NCI-H748 treated with DMSO at 0.1 percent for 48 hours (cell line): ENCODE measurements at places on chromosomes 6 and 20.
A peak's percentile ranks its signal among the peaks of the same experiment; 100 is the strongest.

DNA sequence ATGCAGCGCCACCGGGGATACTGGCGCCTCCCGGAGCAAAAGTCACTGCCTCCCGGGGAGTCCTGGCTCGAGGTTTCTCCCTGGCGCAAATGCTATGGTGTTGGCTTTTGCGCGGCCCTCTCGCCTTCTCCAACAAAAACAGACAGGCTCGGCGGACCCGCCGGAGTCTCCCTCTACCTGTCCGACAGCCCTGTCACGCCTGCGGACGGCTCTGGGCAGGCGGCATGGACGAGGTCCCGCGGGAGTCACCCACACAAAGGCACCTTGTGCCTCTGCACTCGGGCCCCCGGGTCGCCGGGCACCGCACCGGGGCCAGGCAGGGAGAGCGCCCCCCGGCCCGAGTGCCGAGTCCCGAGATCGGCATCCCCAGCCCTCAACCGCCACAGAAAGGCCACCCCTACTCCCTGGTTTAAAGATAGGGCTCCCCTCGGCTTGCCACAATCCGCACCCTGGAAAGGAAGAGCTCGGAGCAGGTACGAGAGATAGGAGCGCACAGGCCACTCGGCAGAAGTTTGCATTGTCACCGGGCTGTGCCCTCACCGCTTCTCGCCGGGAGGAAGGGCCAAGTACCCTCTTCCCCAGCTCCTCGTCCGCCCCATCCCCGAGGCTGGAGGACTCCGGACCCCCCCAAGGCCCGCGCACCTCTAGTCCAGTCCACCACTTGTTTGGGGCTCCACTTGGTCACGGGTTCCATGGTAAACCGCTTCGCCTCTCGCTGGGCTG is 903 bp downstream of the CNKSR3 start:
- DNase-seq, result peak; percentile 13

DNA sequence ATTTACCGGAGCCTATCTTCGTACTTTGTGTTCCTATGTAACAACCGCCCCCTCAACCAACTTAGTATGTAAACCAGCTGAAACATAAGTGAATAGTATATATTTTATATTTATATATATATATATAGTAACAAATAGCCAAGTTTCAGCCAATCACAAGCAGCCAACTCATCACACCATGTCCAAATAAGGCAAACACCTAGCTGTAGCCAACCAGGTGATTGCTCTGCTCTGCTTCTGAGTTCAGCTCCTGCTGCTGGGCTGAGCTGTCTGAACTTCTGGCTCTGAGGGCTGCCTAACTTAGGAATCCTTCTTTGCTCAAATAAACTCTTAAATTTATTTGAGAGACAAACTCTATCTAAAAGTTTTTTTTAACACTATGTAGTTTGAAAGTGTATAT is 101.6 kb upstream of the SOX4 start:
- DNase-seq, result no peak

- no peak for DNase-seq
Measured at GRCh38 chr6:144086959-144087358, 8.4 kb downstream of the SF3B5 start.

DNA sequence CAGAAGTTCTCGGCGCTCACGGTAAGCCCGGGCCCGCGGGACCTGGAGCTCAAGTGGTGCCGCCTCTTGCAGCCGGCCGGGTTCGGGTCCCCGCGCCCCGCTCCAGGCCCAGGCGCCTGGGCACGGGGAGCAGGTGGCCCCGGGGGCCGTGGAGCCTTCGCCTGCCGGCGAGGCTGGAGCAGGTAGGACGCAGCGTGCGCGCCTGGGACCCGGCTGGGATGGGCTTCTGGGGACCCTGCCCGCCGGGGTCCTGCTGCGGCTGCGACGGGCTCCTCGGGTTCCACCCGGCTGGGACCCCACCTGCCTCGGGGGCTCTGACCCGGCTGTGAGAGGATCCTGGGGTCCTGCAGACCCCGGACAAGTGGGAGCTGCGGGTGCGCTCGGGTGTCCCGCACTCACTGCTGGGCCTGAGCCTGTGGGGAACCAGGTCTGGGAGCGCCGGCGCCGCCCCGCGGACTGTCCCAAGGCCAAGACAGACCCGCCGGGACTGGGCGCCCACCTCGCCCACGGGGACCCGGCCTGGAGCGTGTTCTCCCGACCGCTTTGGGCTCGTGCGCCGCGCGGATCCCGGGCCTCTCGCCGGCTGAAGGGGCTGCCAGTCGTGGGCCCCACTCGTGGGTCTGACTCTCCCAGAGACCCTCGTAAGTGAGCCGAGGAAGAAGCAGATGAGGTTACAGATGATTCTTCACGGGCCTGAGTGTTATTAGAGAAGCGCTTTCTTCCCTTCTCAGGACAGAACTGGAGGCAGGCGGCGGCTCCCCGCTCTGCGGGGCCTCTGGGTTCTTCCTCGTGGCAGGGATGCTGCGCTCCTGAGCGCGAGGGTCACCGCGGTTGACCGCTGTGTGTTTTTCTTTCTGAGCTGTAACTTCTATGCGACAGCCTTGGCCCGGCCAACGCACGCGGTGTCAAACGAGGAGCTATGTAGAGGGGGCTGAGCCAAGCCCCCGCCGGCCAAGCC is 729 bp downstream of the SMOC2 start:
- DNase-seq, result no peak

- DNase-seq, result no peak
Measured at GRCh38 chr6:99559057-99559456, 9.4 kb downstream of the CCNC start.

- DNase-seq, result no peak
Measured at GRCh38 chr20:48928832-48929725, 7.6 kb downstream of the ARFGEF2 start.

DNA sequence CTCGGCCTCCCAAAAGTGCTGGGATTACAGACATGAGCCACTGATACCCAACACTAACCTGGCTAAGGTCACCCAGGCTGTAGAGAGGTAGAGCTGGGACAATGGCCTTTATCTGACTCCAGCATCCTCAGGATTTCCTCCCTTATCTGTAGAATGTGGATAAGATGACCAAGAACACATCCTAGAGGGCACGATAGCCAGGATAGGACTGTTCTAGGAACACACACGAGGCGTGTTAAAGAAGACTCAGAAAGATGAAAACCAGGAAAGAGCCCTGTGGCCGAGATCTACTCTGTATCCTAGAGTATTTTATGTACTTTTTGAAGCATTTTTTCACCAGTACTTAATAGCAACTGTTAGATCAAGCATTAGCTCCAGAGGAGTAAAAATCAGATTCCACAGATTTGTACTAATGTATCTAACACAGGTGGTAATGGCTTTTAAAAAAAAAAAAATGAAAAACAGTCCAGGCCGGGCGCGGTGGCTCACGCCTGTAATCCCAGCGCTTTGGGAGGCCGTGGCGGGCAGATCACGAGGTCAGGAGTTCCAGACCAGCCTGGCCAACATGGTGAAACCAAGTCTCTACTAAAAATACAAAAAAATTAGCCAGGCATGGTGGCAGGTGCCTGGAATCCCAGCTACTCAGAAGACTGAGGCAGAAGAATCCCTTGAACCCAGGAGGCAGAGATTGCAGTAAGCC is 17.3 kb downstream of the PPP1R10 start:
- no peak for DNase-seq

DNA sequence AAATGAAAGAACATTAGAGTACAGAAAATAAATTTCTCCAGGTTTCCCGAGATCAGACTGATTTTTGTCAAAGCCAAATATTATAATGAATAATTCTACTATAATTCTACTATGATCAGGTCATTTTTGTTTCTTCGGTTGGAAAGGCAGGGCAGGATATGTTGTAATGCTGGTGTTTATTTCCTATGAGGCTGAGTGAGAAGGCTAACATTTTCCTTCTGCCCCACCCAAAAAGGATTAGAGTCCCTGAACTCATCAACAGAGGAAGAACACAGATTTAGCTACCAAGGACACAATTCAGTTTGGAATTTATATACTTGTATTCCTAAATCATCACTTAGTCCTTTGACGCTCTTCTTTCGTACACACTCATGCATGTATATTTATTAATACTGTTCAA is 318.9 kb downstream of the SYNE1 start:
- DNase-seq, result no peak

GRCh38 chr6:139308286-139308916 is 16.6 kb upstream of the TXLNB start:
- no peak for DNase-seq

DNA sequence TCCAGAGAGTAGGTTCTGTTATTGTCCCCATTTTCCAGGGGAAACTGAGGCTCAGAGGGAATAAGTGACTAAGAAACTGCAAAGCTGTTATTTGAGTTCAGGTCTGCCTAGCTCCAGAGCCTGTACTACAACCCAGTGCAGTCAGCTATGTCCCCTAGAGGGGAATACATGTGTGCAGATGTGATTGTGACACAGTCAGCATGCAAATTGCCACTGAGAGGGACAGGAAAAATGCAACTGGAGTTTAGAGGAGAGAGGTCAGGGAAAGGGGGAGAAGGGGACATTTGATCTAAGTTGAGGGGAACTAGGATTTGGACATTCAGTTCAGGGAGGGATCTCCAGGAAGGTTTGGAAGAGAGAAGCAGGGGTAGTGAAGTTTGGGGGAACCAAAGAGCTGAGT is 38.6 kb upstream of the EPB41L1 start:
- DNase-seq, result no peak

DNA sequence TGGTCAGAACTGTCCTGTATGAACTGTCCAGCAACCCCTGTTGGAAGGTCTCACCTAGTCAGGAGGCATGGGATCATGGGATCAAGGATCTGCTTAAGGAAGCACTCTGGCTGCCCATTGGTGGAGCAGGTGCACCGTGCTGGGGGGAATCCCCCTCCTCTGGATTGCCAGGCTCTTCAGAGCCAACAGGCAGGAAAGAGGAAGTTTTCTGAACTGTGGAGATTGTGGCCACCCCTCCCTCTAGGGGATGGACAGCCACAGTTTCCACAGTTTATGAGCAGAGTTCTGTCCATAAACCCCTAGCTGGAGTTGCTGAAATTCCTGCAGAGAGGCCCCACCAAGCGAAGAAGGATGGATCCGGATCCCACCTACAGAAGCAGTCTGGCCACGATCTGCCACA is 13.0 kb upstream of the HLA-DQB1 start:
- DNase-seq, result no peak
